ENCODE measurements at places on chromosomes 4 and X.

- DNase-seq: no peak
Observed at GRCh38 chr4:118968005-118968404, 79.4 kb downstream of the SYNPO2 start.

DNA sequence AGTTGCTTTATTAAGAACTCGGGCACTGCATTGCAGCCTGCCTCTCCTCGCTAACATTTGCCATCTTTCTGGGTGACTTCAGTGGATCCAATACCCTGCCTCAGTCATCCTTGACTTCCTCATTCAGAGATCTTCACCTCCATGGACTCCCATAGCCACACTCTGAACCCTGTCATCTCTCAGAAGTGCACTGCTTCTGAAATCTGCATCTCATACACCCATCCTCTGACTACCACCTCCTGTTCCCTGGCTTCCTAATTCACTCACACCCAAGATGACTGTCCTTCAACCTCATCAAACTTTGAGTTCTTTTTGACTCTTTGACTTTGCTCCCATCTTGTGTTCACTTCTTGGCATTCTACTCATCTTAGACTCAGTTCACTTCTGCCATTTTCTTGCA is 25.3 kb upstream of the CYBB start:
- DNase-seq: no peak

GRCh38 chr4:171376724-171377123 is 436.5 kb upstream of the GALNTL6 start:
- DNase-seq: no peak

DNA sequence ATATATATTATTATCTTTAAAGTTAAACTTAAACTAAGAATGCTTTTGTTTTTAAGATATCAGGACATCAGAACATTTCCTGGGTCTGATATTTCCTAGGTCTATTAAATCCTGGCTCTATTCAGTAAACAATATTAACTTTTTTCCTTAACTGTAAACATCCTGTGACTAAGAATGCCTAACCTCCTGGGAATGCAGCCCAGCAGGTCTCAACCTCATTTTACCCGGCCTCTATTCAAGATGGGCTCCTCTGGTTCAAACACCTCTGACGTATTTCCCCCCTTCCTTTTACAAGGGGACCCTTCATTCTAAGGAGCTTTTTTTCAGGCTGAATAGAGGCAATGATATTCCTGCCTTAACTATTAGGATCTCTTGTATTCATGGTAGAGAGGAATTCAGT is 35.8 kb upstream of the DYNLT3 start:
- DNase-seq: no peak

DNA sequence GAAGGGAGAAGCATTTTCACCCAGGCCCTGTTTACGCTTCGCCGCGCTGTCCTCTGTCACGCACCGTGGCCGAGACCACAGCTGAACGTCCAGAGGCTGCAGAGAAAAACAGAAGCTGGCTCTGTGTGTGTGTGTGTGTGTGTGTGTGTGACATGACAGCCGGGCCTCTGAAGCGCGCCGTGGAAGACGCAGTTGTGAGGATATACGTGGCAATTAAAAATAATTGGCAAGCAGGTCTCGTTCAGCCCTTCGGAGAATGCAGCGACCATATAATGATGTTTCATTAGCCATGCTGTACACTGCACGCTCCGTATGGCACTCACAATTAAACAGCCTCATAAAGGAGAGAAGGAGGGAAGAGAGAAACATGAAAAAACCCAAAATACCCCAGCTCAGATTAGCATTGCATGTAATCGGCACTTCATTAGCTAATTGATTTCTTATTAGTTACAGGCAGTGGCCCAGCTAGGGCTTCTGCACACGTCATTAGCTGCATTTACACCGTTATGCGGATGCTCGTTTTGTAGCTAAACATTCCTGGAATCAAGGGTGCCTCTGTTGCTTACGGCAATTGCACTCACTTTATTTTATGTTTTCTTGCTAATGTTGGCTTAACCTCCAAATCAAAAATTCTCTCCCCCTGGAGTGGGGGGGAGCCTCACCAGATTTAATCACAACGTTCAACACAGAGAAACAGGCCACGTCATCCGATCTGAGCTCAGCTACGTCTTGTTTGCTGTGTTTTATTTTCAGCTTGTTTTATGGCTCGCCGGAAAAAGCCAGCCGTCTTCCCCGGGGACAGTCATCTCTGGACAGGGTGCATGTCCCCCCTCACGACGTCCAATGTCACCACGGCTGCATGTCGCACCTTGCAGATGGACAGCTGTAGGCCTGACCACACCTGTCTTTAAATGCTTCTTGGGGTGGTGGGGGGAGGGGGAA is 74.6 kb upstream of the SHOX start:
- no peak for DNase-seq

GRCh38 chrX:79146640-79147390 is 2.3 kb downstream of the GPR174 start:
- DNase-seq: no peak

DNA sequence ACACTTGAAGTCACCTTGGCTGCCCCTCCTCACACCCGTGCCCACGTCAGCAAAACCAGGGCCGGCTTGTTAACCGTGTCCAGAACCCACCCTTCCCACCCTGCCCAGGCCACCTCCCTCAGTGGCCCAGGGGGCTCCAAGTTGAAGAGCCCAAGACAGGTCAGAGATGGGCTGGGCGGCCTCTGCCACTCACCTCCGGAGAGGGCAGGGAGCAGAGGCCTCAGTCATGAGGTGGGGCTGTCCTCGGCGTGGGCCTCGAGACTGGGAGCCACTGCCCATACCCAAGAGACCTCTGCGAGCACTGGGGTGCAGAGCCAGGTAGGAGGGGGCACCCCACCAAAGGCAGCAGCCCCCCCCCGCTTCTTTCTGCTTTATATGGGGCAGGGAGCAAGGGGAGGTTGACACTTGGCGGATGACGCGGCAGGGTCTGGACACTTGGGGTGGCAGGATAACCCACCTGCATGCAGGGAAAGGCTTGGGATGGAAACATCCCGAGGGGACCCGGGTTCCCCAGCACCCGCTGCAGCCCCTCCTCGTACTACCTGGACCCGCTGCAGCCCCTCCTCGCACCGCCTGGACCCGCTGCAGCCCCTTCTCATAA is 38.0 kb upstream of the SPON2 start:
- DNase-seq: no peak

- no peak for DNase-seq
Observed at GRCh38 chrX:13898083-13898482, 81.2 kb upstream of the GPM6B start.

GRCh38 chr4:55727746-55728145 is 91.6 kb upstream of the NMU start:
- no peak for DNase-seq

DNA sequence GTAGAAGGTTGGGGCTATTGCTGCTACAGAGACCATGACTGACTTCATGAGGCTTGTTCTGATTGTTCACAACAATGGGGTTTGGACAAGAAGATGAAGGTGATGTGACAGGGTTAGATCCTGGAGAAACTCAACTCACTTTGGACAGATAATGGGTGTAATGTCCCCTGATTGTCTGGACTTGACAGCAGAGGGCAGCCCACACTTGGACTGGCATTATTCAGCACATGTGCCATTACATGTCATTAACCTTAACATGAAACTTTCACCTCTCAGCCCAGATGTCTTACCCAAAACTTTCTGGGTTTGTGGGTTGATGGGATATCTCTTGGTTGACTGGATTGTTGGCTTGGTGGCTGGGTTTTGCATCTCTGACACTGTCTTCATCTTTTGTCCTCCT is 101.5 kb downstream of the MXRA5 start:
- DNase-seq: no peak

GRCh38 chr4:184403384-184403781 is 71.0 kb downstream of the IRF2 start:
- DNase-seq: no peak

DNA sequence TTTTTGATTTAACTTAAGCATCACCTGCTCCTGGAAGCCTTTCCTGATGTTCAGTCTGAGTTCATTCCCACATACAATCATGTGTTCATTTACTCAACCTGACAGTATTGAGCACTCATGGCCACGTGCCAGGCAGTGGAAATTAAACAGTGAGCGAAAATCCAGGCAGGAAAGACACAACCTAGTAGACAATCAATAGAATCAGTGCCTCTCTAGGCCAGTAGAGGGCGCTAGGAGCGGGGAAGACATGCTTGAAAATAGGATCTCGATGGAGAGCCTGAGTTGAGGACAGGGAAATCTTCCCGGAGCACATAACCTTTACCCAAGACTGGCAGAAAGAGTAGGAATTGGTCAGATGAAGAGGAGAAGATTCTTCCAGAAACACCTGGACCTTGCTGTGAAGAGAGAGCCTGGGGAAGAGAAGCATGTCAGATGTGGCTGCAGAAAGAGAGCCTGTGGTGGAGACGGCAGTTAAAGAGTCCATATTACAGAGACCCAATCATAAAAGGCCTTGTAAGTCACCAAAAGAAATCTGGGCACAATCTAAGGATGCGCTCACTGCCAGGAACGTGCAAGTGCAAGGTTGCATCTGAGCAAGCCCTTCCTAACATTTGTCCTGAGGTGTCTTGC is 103.5 kb downstream of the LDB2 start:
- DNase-seq: peak; percentile 22

GRCh38 chr4:116866106-116866505 is 219.3 kb downstream of the TRAM1L1 start:
- DNase-seq: no peak

GRCh38 chr4:48129307-48130014 is 4.6 kb downstream of the TXK start:
- no peak for DNase-seq

All from 8988T (cell line).